ENCODE measurements at places on chromosomes 7 and 10.
A peak's percentile ranks its signal among the peaks of the same experiment; 100 is the strongest.

GRCh38 chr10:132145002-132145401, 41.7 kb upstream of the DPYSL4 start:
- no peak for DNase-seq

DNA sequence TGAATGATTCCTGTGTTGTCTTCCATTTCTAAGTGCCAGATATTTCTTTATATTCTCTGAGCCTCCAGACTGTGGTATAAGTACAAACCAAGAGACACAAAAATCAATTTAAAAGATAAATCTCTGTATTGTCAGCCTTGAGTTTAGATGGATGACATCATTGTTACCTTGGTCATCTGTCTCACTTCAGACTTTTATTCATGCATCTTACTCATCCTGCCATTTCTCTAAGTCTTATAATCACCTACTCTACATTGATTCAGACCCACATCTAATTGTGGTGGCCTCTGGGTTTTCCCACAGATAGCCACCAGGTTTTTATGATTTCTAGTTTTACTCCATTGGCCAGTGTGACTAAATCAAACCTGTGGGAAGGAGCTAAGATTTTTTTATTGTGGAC, 26.8 kb upstream of the HDAC9 start:
- DNase-seq, result peak; percentile 18

GRCh38 chr7:103343758-103344452, 662 bp downstream of the DNAJC2 start:
- peak; percentile 66 for DNase-seq

DNA sequence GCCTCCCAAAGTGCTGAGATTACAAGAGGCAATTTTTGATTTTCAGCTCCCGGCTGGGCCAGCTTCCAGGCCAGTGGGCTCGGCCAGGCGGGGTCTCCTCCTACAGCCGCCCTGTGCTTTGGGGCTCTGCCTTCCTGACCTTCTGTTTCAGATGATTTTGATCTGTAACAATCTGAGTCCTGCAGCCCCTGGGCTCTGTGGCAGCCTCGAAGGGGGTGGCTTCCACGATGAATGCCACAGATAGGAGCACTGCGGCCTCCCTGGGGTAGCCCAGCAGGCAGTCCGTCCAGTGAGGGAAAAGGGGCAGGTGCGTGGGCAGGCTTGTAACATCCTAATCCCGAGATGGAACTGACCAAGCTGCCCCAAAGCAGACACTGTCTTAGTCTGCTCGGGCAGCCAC, 177.5 kb downstream of the DNAJB6 start:
- no peak for DNase-seq

GRCh38 chr7:92813390-92814024, 22.9 kb downstream of the CDK6 start:
- DNase-seq, result no peak

DNA sequence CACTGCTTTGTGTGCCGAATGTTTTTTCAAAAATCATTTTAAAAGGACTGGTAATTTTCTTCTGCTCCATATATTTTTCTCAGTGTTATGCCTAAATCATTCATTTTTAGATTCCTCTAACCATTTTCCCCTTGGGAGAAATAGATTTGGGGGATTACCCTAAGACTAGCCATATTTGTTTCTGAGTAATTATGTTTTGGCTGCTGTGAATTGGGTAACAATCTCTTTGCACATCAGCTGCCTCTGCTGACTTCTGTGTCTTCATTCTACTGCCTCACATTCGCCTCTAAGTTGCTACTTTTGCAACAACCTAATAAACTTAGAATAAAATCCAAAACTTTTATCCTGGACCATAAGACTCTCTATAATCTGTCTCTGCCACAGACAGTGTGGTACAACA, 18.5 kb upstream of the MRC1 start:
- no peak for DNase-seq

DNA sequence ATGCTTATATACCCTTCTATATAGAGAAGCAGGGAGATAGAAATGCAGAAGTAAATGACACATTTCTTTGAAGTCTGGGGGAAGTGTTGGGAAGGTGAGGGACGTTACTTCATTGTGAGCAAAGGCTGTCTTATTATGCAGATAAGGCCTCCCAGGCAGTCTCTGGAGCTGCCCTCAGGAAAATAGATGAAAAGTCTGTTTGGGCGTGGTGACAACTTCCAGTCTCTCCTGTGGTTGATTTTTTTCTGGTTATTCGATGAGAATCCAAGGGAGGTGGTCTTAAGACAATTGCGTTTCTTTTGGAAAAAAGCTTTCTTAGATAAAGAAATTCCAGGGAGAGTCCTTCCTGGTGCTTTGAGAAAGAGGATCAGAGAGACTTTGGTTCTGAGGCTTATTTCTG, 84.0 kb downstream of the NEUROD6 start:
- no peak for DNase-seq

DNA sequence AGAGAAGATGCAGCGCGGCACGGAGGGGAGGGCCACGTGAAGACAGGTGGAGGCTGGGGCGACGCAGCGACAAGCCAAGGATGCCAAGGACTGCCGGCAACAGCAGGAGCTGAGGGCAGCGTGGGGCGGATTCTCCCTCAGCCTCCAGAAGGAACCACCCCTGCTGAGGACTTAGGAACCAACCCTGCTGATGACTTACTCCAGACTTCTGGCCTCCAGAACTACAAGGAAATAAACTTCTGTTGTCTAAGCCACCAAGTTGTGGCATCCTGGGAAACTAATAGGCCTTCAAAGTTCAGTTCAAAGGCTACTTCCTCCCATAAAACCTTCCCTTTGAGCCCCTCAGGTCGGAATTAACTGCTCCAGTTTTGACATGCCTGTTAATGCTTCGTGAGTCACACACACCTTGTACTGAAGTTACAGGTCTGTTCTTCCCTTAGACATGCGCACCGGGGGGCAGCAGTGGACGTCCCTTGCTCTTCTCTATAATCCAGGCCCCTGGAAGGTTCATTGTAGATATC, 88.4 kb upstream of the RHEB start:
- peak; percentile 54 for DNase-seq

- no peak for DNase-seq
Observed at GRCh38 chr10:228366-228765, 93.1 kb downstream of the ZMYND11 start.

GRCh38 chr10:53930648-53931047, 870.4 kb downstream of the PCDH15 start:
- DNase-seq, result no peak

- no peak for DNase-seq
Observed at GRCh38 chr7:36820527-36821170, 96.4 kb upstream of the AOAH start.

GRCh38 chr7:6271060-6271658, 1.3 kb downstream of the CYTH3 start:
- DNase-seq, result peak; percentile 73

- DNase-seq, result no peak
Observed at GRCh38 chr7:73423519-73424488, 9.8 kb upstream of the FZD9 start.

DNA sequence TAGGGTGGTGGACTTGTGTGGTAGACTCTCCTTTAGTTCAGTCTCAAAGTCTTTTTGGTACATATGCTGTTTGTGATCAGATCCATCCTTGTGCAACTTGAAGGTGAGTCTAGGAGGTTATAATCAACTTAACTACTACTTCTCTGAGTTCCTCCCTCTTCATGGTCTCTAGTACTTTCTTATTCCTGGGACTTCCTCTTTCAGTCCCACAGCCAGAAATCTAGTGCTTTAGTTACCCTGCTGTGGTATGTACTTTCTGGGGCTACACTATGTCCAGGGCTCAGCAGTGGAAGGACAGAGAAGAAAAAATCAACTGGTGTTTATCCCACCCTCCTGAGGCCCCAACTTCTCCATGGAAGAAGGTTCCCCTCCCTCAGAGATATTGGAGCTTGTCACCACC, 19.4 kb upstream of the ATAD1 start:
- no peak for DNase-seq

GRCh38 chr10:70918851-70919530, 30.6 kb upstream of the PCBD1 start:
- DNase-seq, result no peak

DNA sequence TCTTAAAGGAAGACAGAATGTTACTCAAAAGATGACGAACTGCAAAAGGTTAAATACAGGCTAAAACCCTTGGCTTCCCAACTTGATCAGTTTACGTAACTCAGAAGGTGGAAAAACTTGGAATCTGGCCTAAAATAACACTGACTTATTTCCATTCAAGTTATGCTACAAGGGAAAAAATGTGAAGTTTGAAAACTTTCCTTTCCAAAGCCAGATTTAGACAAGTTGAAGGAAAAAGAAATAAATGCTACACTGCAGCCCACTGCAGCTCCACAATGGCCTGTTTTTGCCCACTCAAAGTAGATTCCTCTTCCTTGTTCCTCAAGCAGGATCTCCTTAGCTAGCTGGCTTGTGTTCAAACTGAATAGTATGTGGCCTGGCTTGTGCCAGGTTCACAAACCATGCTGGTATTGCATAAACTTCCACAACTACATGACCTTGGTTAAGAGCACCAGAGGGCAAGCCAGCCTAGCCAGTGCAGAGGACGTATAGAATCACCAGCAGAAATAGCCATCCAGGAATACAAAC, 166.2 kb downstream of the CPEB3 start:
- DNase-seq, result peak; percentile 4

- no peak for DNase-seq
Observed at GRCh38 chr10:117574498-117575146, 32.1 kb downstream of the EMX2 start.

GRCh38 chr7:107559864-107560263, 3.9 kb downstream of the COG5 start:
- peak; percentile 37 for DNase-seq
